ENCODE measurements at places on chromosomes 12 and 14.

GRCh38 chr14:23063601-23064000 lies 6.3 kb upstream of the CDH24 start:
- DNase-seq, result no peak

DNA sequence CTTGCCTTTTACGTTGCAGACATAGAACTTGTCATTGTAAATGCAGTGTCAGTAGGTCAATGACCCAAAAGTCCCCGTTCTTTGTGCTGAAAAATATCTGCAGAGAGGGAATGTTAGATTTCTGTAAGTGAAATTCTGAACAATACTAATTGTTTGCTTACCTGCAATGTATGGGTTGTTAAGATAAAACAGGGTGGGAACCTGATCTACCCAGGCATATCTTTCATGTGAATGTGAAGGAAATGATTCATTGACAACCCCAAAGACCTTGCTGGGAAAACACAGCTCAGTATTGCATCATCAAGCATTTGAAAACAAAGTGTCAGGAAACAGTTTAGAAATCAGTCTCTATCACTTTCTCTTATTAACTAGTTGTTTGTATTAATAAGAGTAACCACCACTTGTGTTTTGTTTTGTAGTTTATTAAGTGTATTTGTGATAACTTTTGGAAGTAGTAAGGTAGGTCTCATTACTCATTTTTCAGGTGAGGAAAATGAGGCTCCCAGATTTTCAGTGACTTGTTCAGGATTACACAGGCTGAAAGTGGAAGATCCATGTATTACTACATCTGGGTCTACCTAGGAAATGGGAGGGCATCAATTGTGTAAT lies 57.9 kb upstream of the SLC38A2 start:
- DNase-seq, result peak; percentile 89

DNA sequence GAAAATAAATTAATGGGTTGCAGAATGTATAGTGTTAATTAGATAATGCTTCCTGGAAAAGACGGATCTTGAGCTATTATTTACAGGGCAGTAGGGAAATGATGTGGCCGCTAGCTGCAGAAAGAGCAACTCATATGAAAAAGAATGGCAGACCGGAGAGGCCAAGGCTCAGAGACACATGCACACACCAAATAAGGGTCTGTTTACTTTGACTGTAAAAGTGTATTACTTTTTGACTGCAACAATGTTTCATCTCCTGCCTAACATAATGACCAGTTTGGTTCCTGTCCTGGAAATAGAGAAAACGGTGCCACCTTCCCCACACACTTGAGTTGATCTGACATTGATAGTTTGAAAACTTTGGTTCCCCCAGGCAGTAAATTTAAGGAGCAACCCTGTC lies 290.9 kb downstream of the CACNA1C start:
- no peak for DNase-seq

DNA sequence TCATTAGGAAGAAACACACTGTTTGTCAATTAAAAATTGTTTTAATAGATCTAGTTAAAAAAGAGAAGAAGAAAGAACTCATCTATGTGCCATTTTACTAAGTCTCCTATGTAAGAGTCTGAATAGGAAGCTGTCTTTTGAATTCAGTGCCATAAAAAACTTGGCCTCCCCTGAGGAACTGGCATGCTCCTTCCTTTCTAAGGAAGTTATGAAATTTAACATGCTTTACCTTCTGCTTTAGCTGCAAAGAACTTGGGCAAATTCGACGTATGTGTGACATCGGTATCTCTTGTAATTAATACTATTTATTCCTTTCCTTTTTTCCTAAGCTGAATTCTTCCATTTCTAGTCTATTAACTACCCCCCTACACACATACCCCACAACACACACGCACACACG lies 12.5 kb downstream of the TM7SF3 start:
- no peak for DNase-seq

- no peak for DNase-seq
Observed at GRCh38 chr12:79668113-79668512, 22.7 kb downstream of the PAWR start.

DNA sequence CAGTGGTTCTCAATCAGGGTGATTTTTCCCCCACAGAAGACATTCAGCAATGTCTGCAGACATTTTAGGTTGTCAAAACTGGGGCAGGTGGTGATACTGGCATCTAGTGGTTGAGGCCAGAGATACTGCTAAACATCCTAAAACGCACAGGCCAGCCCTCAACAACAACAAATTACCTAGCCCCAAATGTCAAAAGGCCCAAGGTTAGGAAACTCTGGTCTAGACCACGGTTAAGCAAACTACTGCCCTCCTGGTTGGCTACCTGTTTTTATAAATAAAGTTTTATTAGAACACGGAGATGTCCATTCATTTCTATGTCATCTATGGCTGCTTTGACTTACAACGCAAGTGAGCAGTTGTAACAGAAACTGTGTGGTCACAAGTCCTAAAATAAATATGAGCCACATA lies 186.7 kb downstream of the EFCAB11 start:
- DNase-seq, result peak; percentile 45

DNA sequence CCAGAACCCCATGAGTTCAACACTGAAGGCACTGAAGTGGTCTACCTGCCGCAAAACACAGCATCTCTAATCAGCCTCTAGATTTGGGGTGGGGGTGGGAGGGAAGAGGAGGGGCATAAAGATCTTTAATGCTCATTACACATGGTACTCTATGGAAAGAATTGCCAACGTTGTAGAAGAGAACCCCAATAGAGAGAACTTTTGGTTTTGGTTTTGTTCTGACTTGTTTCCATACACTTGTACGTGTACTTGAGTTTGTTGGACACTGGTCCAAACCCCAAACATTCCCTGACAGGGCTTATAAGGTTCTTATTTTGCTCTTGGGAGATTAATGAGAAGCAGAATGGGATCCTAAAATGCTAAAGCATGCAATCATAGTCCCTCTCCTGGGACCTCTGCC lies 31.0 kb downstream of the GNPTAB start:
- no peak for DNase-seq

GRCh38 chr12:78994168-78994791 lies 129.7 kb downstream of the SYT1 start:
- DNase-seq, result no peak

GRCh38 chr12:104090685-104091084 lies 26.4 kb downstream of the HCFC2 start:
- DNase-seq, result no peak

- no peak for DNase-seq
Observed at GRCh38 chr14:97198813-97199212, 401.6 kb downstream of the VRK1 start.

Data from M059J (cell line).